ENCODE measurements at places on chromosomes 6 and 20.

DNA sequence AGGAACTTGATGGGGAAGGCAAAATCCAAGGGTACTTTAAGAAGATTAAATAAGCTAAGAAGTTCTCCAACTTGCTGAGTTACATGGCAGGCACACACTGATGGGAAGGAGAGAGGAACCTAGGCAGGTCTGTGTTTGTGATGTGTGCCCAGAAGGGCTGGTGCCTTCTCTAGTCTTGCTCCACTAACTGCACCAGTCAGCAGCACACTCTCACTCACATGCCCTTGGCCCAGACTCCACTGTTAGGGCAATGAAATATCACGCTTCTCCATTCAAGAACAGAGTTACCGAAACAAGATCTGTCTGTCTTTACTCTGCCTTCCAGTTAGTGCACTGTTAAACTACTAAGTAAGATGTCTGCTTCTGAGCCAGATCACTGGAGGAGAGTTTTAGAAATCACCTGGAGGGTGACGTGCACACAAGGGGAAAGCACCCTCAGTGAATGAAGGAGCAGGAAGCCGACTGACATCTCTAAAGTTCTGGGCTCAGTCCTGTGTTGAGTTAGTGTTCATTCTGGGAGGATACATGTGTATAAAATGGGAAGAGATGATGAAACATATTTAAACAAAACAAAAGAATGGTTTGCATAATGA lies 251.1 kb downstream of the FOXC1 start:
- no peak for DNase-seq

DNA sequence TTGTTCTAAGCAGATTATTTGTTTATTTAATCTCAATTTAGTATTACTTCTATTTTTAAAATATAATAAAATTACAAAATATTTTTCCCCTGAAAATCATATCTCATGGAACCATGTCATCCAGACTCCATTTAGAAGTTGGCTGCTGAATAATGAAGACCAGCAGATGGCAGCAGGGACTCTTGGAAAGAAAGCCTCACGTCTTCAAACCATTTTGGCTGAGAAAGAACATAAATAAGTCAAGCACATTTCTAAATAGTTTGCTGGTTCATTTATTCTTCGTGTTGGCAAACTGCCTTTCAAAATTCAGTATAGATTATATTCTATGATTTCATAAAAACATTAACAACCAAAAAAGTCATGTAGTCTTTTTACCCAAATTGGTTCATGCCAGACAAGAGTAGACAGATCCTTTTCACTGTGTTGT lies 71.7 kb downstream of the RCAN2 start:
- peak; percentile 46 for DNase-seq

DNA sequence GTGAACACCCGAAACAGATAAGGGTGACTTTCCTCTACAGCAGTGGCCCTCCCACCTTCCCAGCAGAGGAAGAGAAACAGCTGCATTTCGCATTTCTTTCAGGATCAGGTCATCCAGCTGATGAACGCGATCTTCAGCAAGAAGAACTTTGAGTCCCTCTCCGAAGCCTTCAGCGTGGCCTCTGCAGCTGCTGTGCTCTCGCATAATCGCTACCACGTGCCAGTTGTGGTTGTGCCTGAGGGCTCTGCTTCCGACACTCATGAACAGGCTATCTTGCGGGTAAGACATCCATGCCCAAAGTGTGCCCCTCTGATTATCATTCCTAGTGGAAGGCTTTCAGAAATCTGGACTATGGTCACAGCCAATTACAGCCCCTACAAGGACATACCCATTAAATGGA lies 27.8 kb upstream of the MROH8 start:
- DNase-seq, result no peak

GRCh38 chr6:98828211-98828788 lies 6.1 kb upstream of the POU3F2 start:
- DNase-seq, result no peak

DNA sequence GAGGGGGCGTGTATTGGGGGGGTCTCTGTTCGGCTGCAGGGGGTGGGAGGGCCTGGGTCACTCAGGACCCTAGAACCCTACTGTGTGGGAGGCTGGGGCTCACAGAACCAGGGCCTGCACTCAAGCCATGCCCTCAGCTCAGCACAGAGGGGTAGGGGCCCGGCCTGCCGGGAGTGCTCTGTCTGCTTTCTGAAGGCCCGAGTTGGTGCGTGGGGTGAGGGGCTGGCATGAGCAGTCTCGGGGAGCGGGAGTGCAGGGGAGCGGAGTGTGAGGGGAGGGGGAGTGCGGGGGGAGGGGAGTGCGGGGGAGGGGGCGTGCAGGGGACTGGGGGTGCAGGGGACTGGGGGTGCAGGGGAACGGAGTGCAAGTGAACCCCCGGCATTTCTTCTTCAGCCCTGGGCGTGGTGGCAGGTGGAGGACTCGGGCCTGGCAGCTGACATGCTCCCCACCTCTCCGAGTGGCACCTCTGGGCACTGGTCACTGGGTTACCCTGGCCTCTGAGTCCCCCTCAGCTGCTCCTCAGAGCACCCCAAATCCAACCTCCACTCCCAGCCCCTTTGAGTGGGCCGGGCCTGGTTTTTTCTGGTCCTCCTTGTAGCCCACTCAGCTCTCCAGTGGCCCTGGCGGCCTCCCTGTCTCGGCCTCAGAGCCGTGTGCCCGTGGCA lies 1.0 kb downstream of the COL20A1 start:
- DNase-seq, result no peak

DNA sequence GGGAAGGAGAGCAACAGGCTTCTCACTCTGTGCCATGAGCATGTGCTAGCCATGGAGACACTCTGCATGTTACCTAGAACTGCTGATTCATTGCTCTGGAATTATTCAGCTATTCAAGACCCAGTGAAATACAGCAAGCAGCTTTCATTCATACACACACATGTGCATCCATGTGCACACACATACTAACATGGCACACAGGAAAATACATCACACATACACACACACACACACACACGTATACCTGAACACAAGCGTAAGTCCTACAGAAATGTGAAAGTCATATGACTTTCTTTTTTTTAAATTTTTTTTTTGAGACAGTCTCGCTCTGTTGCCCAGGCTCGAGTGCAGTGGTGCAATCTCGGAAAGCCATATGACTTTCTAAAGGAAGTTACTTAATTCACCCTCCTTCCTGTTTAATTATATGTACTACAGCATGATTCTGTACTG lies 108.2 kb upstream of the NFATC2 start:
- no peak for DNase-seq
